ENCODE measurements at places on chromosomes 2 and 18. TPM values are rescaled to one million over a fixed set of nuclear protein-coding genes. Genes with fewer than 3 reads are reported as not detected.

GRCh38 chr2:112936927-112937232, 25.9 kb downstream of the IL37 start:
- H3K4me3 ChIP-seq, result no peak overlapping the region
- peaks cover 19% of the 10 kb centered on the region for H3K4me1 ChIP-seq
- no peaks in the 10 kb centered on the region for H3K27me3 ChIP-seq
- no peak for DNase-seq
- no peaks in the 10 kb centered on the region for H3K36me3 ChIP-seq

DNA sequence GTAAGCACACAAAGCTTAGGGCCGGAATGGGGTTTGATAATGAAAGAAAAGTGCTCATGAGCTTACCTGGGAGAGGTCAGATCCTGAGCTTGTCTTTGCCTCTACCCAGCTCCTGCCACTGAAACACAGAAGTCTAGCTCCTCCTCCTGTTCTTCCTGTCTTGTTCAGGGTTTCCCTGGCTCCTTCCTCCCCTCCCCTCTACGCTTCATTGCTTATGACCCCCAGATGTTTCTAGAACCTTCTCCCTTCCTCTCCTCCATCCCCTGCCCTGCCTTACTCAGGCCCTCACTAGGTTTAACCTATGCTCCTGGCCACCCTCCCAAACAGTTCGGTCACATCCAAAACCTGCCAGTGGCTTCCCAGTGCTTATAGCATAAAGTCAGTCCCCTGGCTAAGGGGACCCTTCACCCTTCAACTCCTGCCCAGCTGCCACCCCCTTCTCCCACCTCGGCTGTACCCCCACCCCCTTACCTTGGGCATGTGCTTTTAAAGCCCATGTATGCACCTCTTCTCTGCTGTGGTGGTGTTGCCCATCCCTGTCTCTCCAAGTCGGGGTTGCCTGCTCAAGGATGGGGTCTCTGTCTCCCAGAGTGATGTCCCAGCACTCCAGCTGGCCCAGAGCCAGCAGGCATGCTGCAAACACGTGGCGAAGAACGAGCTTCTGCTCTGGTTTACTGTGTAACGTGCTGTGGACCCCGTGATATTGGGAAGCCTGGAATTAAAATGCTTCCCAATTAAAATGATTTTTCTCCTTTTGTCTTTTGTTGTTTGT, 233.6 kb downstream of the TPGS2 start:
- DNase-seq, result no peak
- no peak overlapping the region for H3K4me3 ChIP-seq
- no peaks in the 10 kb centered on the region for H3K36me3 ChIP-seq
- no peaks in the 10 kb centered on the region for H3K27me3 ChIP-seq
- H3K4me1 ChIP-seq, result no peaks in the 10 kb centered on the region

DNA sequence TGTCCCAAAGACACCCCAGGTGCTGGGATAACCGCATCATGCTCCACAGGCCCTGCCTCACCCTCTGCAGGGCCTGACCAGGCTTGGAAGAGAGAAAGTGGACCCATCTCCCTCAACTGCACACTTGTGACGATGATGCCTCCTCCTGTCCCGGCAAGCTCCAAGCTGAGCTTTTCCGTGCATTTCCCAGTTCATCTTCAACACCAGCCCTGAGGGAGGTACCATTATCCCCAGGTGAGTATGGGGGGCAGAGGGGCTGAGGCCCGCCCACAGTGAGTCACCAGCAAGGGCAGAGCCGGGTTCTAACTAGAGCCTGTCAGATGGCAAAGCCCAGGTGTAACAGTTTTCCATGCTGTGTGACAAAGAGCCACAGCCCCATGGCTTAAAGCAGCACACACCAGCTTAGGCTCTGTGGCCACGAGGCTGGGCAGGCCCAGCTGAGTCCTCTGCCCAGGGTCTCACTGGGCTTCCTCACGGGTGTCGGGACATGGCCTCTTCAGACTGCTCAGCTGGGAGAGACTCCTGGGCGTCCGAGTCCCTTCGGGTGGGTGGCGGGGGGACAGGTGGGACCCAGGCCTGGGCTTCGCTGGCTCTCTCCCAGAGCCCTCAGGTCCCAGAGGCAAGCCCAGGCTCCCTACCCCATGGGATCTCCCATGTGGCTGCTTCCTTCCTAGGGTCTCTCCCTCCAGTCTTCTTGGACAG, 108.4 kb upstream of the OTOS start:
- H3K36me3 ChIP-seq, result no peaks in the 10 kb centered on the region
- H3K27ac ChIP-seq, result no peak overlapping the region
- H3K27me3 ChIP-seq, result no peaks in the 10 kb centered on the region
- H3K4me1 ChIP-seq, result peaks cover 6% of the 10 kb centered on the region
- no peak for DNase-seq

Gene RASGRP3
- 0.84 TPM for polyA plus RNA-seq

DNA sequence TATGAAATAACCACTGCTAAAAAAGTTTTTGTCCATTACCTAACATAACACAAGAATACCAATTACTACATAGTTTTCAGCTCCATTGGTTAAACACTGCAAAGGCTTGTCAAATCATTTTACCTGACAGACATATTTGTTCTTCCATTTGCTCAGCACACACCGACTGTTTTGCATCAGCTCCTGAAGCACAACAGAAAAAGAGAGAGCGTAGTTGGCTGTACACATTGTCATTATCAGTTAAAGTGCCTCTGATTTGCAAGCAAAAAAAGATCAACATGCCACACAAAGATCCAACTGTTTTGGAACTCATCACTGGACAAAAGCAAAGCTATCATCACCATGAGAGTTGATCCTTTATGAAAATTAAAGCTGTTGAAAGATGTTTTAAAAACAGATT, 103.8 kb downstream of the WDPCP start:
- peaks cover 15% of the 10 kb centered on the region for H3K36me3 ChIP-seq
- no peaks in the 10 kb centered on the region for H3K27me3 ChIP-seq
- no peak for DNase-seq
- no peak overlapping the region for H3K4me3 ChIP-seq

GRCh38 chr2:16202266-16203020, 262.1 kb downstream of the MYCN start:
- DNase-seq, result no peak
- H3K27ac ChIP-seq, result no peak overlapping the region
- H3K27me3 ChIP-seq, result no peaks in the 10 kb centered on the region
- H3K4me1 ChIP-seq, result no peaks in the 10 kb centered on the region
- H3K4me3 ChIP-seq, result no peak overlapping the region
- no peaks in the 10 kb centered on the region for H3K36me3 ChIP-seq
